ENCODE measurements at places on chromosomes 11 and 22. TPM values are rescaled to one million over a fixed set of nuclear protein-coding genes. Genes with fewer than 3 reads are reported as not detected.

The OR51B5 gene
- 0.51 TPM for total RNA-seq

GRCh38 chr22:48226026-48227013 lies 1463.9 kb downstream of the TBC1D22A start:
- no peak for DNase-seq

DNA sequence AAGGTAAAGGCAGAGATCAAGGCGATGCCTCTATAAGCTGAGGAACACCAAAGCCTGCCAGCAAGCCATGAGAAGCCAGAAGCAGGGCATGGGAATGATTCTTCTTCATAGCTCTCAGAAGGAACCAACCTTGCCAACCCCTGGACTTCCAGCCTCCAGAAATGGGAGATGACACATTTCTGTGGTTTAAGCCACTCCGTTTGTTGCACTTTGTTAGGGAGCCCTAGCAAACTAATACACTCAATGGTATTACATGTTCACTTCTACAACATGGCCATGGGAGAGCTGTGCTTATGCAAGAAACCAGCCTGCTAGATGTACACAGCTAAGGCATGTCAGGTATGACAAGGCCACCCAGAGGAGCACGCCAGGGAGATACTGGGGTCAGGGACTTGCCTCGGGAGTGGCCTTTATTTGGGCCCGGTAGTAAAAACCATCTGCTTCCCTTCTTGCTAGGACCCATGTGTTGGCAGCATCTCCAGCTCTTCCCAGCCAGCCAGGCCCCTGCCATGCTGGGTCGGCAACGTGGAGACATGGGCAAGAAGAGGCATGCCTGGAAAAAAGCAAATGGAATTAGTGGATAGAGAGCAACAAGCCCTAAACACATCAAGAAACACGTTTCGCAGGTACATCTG lies 3.6 kb downstream of the C11orf16 start:
- no peak for DNase-seq

The THY1 gene
- total RNA-seq: 35.0 TPM

- DNase-seq: no peak
Observed at GRCh38 chr22:49449811-49450446, 377.7 kb downstream of the BRD1 start.

The ZNF74 gene
- 6.9 TPM for total RNA-seq

GRCh38 chr22:34849965-34850364 lies 216.0 kb upstream of the ISX start:
- no peak for DNase-seq

GRCh38 chr11:58923300-58923788 lies 15.9 kb upstream of the GLYATL1 start:
- DNase-seq: no peak

GRCh38 chr11:85779956-85780640 lies 30.8 kb downstream of the SYTL2 start:
- DNase-seq: no peak
